ENCODE measurements at places on chromosomes 4 and X.

DNA sequence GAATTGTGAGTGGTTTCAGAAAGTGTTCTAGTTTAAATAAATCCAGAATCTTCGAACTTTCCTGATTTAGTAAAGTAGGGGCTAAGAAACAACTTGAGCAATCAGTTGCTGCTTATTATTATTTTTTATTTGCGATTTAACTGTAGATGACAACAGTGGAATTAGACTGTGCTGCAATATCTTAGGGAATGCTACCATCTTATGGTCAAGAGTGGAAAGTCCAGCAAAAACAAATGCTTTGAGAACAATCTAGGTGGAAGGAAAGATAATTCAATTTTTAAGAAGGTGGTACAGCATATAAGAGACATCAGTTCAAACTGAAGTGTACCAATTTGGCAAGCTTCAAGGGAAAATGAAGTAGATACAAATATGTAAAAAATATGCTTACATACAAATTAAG lies 73.3 kb downstream of the CYLC1 start:
- DNase-seq = no peak

DNA sequence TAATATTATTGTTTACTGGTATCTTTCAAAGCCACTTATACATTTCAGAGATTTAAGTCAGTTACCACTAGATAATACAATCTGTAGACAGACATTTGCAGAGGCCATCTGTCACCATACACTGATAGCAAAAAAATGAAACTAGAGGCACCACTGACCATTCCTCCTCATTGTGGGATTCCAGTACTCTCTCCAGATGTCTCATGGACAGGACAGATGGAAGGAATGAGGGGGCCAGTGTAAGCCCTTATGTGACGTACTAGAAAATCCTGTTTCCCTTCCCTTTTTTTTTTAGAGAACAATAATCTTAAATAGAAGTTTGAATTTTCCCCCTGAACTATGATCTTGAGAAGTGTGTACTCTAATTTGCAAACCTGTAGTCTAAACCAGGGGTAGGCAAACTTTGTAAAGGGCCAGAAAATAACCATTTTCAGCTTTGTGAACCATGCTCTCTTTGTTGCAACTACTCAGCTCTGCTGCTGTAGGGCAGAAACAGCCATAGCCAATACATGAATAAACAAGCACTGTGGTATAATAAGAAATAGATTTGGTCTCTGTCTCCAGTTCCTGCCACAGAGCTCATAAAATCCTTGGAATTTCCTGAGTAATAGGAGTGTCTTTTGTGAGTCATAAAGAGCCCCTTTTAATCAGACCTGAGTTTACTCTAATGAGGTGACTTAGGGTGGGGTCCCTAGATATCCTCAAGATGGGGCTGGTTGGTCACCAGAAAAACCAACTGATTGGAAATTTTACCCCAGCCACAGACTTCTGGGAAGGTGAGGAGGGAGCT lies 90.4 kb downstream of the MOSPD2 start:
- DNase-seq = no peak

DNA sequence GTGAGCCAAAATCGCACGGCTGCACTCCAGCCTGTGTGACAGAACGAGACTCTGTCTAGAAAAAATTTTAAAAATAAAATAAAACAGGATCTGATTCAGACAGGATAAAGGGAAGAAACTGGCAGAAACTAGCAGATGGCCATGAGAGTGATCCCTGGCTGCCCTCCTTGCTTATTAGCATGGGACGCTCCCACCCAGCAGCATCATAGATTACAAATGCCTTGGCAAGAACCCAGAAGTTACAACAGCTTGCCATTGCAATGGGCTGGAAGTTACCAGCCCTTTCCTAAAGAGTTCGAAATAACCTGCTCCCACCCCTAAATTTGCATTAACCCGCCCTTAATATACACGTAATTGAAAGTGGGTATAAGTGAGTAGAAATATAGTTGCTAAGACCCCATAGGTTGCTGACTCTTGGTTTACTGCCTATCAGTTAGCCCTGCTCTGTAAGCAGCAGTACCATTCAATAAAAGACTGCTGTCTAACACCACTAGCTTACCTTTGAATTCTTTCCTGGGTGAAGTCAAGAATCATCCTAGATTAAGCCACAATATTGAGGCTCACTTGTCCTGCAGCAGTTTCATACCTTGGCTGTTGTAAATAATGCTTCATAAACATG lies 9.1 kb upstream of the XAGE2 start:
- DNase-seq = no peak

DNA sequence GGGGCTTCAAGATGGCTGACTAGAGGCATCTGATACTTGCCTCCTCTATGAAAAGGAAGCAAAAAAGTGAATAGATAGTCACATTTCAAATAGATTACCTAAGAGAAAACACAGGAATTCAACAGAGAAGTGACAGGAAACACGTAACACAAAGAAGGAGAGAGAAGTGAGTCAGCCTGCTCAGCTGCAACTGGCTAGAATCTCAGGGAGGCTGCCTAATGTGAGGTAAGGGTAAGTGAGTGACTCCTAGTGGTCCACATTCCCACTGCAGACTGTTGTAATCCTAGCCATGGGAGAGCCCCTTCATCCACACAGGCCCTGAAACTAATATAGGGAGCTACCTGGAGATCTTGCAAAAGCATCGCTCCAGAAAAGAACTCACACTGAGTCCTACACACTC lies 179.2 kb downstream of the SLC7A11 start:
- DNase-seq = no peak

DNA sequence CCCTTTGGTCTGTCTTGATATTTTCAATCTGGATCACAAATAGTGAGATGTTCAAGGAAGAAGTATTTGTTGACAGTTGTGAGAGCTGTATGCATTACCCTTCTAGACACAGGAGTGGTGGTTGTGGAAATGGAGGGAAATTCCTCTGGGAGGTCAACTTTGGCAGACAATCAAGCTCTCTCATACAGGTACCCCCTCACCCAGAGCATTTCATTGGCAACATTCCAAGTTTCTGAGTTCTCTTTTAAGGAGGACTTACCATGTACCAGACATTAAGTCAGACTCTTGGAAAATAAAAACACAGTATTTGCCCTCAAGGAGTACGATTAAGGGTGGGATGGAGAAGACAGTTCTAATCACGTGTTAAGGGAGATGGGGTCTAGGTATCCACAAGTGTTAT lies 45.3 kb downstream of the KLHL15 start:
- no peak for DNase-seq

DNA sequence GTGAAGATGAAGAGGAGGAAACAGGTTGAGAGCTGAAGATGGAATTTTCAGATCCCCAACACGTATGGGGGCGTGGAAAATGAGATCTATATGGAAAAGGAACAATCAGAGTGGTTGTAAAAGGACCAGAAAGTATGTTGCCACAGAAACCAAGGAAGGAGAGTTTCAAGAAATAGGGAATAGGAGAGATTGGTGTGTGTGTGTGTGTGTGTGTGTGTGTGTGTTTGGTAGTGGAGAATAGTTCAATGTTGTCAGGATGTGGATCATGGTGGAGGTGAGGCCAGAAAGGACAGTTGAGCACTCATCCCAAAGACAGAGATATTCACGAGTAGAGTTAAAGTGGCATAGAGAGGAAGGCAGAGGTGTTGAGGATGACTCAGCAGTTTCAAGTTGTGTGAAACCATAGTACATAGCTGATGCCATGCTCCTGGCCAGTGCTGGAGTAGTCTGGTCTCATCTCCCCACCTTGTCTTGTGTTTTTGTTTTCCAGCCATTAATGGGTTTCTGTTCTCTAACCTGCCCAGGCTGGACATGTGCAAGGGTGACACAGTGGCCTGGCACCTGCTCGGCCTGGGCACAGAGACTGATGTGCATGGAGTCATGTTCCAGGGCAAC lies 36.1 kb downstream of the HEPH start:
- DNase-seq = no peak

DNA sequence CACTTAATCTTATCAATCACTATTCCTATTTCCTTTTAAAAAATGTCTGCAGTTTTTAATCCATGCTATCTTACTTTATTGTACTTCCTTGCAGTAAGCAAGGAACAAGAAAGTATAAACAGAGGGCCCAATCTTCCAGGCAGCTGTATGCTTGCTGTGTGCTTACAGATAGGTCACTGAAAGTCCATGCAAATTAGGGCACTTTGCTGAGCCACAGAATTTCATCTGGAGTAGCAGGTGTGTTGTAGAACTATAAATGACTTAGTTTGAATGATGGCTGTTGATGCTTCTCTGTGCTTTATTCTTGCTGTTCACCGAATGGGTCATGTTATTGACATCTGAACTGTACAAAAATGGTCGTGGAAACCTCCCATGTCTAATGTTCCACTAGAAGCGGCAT lies 154.6 kb downstream of the ATOH1 start:
- DNase-seq = no peak

GRCh38 chr4:5399790-5400421 lies 308.5 kb downstream of the EVC2 start:
- DNase-seq = no peak

- no peak for DNase-seq
Measured at GRCh38 chr4:30269850-30270249, 450.3 kb upstream of the PCDH7 start.

DNA sequence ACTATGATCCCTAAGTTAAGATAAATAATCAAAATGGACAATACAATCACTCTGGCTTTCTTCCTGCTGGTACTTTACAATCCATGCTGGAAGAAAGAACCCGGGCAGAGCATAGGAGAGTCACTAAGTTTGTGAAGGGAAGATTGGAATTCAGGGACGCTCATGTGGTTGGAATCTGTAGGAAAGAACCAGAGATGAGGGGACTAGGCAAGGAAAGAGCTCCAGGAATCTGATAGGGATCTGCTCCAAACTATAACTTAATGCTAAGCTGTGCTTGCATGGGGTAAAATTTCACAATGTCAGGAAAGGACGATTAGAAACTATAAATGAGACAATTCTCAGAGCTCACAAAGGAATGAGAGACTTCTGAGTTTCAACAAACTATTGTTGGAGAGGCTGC lies 167.5 kb downstream of the ADGRA3 start:
- no peak for DNase-seq

GRCh38 chr4:146146918-146147317 lies 28.6 kb upstream of the LSM6 start:
- no peak for DNase-seq

DNA sequence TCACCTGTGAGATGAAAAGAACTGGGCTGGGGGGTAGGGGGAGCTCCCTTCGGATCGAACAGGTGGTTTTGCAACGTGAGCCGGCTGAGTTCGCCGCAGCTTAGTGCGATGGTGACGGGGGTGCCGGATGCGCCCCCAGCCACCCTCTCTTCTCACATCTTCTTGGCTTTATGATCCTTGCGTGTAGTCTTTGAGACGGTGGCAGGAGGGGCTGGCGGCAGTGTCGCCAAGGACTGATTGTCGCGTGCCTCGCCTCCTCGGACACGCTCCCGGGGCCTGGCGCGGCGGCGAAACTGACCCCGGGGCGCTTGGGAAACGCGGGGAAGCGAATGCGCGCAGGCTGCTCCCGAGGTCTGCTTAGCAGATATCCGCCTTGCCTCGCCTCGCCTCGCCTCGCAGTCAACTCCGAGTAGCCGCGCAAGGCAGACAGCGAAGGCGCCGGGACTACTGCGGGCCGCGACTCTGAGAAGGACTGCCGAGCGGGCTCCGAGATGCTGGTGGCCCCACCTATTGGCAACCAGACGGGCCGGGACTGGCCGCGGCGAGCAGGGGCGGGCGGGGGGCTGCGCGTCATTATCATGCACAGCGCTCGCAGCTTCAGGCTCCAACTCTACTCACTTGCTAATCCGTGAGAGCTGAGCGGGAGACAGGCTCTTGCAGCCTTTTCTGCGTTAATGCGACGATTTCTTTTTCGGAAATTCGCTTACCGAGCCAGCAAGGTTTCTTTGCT lies 1.5 kb downstream of the GRID2 start:
- DNase-seq = peak; percentile 85

- DNase-seq = no peak
Measured at GRCh38 chr4:2274320-2275043, 12.6 kb upstream of the MXD4 start.

DNA sequence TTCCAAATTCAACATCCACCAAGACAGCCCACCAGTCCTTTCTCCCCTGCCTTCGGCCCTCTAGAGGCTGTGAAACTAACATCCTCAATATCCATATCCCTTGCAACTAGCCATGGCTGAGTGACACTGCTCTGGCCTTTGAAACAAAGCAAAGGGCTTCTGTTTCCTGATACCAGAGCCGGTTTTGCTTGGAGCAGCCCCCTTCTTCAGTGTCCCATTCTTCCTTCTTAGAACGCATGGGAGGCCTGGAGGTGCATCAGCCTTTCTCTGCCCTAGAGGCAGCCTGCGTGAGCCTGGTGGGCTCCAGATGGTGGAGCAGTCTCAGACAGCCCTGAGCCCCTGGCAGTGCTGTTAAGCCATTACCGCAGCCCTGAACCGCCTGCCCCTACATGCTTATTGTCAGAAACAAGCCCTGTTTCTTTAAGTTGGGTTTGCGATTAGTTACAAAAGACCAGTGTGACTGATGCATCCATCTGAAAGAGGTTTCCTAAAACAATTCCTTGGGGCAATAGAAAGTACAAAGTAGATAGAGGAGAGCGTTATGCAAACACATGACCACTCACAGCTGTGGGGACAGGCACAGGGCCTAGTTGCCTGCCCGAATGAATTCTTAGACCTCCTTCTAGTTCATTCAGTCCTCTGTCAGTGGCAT lies 74.1 kb downstream of the EVC start:
- no peak for DNase-seq

Measured in putamen (tissue), 1 donor.